T-helper 2 cell treated with Interferon-gamma antibody and Interleukin-4, amounts not matched to agents 5 μg/mL and 100 μg/mL, for 36 hours (primary cell): ENCODE measurements at places on chromosomes 7 and 10.

DNA sequence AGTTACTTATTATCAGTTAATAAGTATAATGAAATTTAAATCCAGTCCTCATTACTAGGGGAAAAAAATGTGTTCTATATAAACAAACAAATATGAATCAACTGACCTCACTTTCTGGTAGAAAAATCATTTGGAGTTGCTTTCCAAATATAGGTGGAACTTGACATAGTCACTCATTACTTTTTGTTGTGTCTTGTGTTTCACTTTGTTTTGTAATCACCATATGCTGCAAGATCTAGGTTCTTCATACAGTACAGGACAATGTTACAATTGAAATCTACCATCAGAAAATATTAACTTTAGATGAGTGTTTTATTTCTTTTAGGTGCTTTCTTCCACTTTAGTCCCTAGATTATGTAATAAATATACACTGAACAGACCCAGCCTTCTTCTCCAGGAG, 16.9 kb downstream of the TFEC start:
- no peaks in the 10 kb centered on the region for H3K4me1 ChIP-seq
- no peak overlapping the region for H3K27ac ChIP-seq
- H3K36me3 ChIP-seq, result no peaks in the 10 kb centered on the region
- H3K27me3 ChIP-seq, result no peaks in the 10 kb centered on the region

DNA sequence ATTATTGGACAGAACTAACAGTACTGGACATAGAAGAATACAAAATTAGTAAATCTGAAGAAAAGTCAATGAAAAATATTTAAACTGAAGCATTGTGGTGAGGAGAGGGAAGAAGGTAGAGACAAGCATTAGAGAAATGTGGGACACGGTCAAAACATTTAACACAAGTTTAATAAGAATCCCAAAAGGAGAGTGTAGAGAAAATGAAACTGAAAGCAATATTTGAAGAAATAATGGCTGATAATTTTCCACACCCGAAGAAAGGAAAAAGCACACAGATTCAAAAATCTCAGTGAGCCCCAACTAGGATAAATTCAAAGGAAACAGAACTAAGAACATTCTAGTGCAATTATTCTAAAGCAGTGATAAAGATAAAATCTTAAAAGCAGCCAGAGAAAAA, 126.4 kb upstream of the LRRTM3 start:
- no peaks in the 10 kb centered on the region for H3K4me1 ChIP-seq
- H3K36me3 ChIP-seq, result no peaks in the 10 kb centered on the region
- no peak overlapping the region for H3K27ac ChIP-seq
- DNase-seq, result no peak
- no peak overlapping the region for H3K4me3 ChIP-seq

GRCh38 chr10:28677888-28678686, 766 bp downstream of the BAMBI start:
- H3K4me3 ChIP-seq, result peak overlapping the region; percentile 65
- no peak overlapping the region for H3K27ac ChIP-seq
- DNase-seq, result peak; percentile 7
- H3K36me3 ChIP-seq, result no peaks in the 10 kb centered on the region
- H3K4me1 ChIP-seq, result peaks cover 20% of the 10 kb centered on the region

- no peaks in the 10 kb centered on the region for H3K27me3 ChIP-seq
- H3K36me3 ChIP-seq, result peaks cover 31% of the 10 kb centered on the region
- no peak overlapping the region for H3K4me3 ChIP-seq
Measured at GRCh38 chr7:154984601-154985188, 18.2 kb downstream of the PAXIP1 start.

GRCh38 chr7:156309016-156309620, 331.5 kb upstream of the RNF32 start:
- H3K4me3 ChIP-seq, result no peak overlapping the region
- no peaks in the 10 kb centered on the region for H3K36me3 ChIP-seq
- DNase-seq, result no peak
- no peak overlapping the region for H3K27ac ChIP-seq
- no peaks in the 10 kb centered on the region for H3K4me1 ChIP-seq
- H3K27me3 ChIP-seq, result no peaks in the 10 kb centered on the region

DNA sequence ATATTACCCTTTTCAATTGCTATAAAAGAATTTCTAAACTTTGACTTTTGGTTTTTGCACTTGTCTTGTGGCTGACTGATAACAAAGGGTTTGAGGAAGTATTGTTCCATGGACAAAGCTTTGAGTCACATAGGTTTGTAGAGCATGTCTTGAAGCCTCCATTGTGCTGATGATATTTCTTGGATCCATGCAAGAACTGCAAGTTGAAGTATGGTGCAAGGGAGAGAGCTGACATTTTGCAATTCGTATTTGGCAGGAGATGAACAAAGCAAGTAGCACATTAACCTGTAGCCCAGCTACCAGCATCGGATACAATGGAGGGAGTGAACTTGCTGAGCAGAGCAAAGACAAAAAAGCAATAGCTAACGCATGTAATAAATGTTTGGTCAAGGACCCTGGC, 23.4 kb downstream of the MGAM2 start:
- DNase-seq, result no peak
- H3K27ac ChIP-seq, result no peak overlapping the region
- H3K4me1 ChIP-seq, result no peaks in the 10 kb centered on the region
- H3K36me3 ChIP-seq, result no peaks in the 10 kb centered on the region
- H3K27me3 ChIP-seq, result peaks cover 2% of the 10 kb centered on the region
- no peak overlapping the region for H3K4me3 ChIP-seq

GRCh38 chr7:101784292-101785127, 32.9 kb upstream of the CUX1 start:
- no peak overlapping the region for H3K27ac ChIP-seq
- DNase-seq, result no peak
- no peak overlapping the region for H3K4me3 ChIP-seq
- H3K27me3 ChIP-seq, result peaks cover 7% of the 10 kb centered on the region
- H3K4me1 ChIP-seq, result no peaks in the 10 kb centered on the region

DNA sequence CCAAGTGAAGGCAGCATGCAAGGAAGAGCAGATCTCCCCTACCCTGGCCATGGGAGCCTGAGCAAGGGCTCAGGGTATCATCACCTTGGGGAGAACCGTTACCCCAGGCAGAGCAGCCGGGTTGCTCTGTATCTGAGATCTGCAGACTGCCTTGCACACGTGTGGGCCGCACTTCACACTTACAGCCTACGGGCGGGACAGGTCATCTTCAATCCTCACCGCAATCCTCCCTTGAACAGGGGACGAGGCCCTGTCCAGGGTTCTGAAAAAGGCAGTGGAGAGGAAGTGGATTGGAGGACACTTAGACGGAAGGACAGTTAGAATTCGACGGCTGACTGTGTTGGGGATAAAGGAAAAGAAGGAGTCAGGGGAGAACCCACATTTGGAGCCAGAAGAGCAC, 51.4 kb downstream of the NPS start:
- DNase-seq, result no peak
- no peaks in the 10 kb centered on the region for H3K4me1 ChIP-seq
- H3K27ac ChIP-seq, result no peak overlapping the region
- no peaks in the 10 kb centered on the region for H3K36me3 ChIP-seq
- no peaks in the 10 kb centered on the region for H3K27me3 ChIP-seq

DNA sequence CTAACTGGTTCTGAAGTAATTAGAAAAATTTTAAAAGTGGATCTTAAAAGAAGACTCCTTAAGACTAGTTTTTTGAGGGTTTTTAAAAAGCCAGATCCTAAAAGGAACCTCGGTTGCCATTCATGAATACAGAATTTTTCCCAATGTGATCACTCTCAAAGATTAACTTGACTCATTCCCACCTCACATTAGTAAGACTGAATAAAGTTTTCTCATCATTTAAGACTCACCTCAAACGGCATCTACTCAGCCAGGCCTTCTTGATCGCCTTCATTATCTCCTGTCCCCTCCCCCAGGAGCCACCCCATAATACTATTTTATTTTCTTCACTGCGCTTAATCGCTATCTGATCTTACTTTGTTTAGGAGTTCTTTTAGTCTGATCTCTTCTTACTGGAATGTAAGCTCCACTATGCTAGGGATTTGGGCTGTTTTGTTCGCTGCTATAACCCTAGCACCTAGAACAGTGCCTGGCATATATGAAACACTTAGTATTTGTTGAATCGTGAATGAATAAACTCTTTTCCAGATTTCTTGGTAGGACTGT, 55.9 kb upstream of the PCGF5 start:
- peaks cover 3% of the 10 kb centered on the region for H3K27me3 ChIP-seq
- peak overlapping the region; percentile 84 for H3K4me3 ChIP-seq
- peak overlapping the region; percentile 87 for H3K27ac ChIP-seq
- DNase-seq, result no peak

- peaks cover 7% of the 10 kb centered on the region for H3K27me3 ChIP-seq
- peaks cover 1% of the 10 kb centered on the region for H3K4me1 ChIP-seq
- no peak overlapping the region for H3K4me3 ChIP-seq
- DNase-seq, result no peak
- H3K36me3 ChIP-seq, result no peaks in the 10 kb centered on the region
Measured at GRCh38 chr7:3082831-3083230, 39.2 kb upstream of the CARD11 start.

- DNase-seq, result no peak
- no peaks in the 10 kb centered on the region for H3K36me3 ChIP-seq
- H3K4me3 ChIP-seq, result no peak overlapping the region
- peaks cover 12% of the 10 kb centered on the region for H3K4me1 ChIP-seq
- no peaks in the 10 kb centered on the region for H3K27me3 ChIP-seq
- no peak overlapping the region for H3K27ac ChIP-seq
Measured at GRCh38 chr10:73887294-73888039, 13.1 kb upstream of the CAMK2G start.

DNA sequence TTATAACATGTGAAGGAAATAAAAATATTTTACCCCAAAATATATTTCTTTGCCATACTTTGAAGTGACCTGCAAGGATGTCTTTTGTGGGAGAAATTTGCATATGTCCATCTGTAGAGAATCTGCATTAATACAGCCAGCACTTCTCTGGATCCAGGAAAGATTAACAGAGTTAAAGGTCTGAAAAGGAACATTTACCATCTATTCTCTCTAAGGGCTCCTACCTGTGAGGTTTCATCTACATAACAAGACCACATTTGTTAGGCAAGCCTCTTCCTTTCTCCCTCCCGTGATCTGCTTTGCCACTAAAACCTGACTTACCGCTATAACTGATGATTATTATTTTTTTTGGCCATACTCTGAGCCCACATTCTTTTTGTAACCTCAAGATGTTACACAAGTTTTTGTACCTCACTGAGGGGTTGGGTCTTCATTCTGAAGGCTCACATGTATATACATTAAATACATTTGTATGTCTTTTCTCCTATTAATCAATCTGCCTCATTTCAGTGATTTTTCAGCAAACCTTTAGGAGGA, 129.4 kb downstream of the AKR1D1 start:
- no peak overlapping the region for H3K27ac ChIP-seq
- no peak for DNase-seq
- no peaks in the 10 kb centered on the region for H3K27me3 ChIP-seq
- no peak overlapping the region for H3K4me3 ChIP-seq

DNA sequence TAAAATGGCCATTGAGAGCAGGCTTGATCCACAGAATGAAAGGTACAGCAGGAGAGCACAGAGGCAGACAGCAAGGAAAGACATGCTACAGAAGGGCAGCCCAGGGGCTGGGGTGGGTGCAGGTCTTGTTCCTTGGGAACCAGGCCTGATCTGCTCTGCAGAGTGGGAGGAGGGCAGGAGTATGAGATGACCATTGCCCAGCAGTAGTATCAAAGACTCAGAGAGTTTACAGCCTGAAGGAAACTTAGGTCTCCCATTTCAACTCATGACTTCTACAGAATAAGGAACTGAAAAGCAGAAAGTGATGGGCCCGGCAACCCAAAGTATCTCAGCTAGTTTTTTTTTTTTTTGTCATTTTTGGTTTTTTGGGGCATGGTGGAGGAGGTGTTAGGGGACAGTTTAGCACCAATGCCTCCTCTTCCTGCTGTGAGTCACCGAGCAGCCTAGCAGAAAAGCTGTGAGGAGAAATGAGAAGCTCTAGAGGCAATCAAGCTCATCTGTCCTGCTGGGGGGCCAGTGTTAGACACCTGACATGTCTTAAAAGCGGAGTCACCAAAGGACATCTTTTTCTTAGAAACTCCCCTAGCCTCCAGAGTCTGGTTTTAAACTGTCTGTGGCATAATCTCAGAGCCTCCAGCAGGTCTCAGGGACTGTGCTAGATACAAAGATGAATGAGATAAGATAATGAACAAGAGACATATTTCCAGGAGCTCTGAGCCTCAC, 34.3 kb upstream of the HERPUD2 start:
- peaks cover 51% of the 10 kb centered on the region for H3K4me1 ChIP-seq
- no peaks in the 10 kb centered on the region for H3K36me3 ChIP-seq
- peaks cover 10% of the 10 kb centered on the region for H3K27me3 ChIP-seq

DNA sequence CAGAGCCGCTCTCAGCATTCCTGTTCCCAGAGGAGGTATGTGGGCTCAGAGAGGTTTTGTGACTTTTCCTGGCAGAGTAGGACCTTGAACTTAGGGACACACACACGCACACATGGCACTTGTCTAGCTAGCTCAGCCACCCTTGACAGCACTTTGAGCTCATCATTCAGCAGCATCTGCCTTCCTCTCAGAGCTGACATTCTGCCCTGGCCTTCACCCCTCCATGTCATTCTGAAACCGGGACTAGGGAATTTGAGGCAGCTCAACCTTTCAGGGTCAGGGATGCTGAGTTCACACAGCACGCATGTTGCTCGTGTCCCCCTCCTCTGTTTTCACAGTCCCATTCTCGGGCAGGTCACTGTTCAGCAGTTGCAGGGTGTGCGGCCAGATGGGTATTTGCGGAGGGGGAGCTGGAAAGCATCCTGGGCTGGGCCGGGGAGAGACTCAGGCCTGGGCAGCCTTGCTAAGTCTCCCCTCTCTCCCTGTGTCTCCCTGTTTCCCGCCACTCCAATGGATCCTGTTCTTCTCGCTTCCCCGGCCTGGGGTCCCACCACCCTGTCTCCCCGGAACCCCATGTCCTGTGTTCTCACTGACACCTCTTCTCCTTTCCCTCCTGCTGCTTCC, 78.0 kb downstream of the COL13A1 start:
- no peaks in the 10 kb centered on the region for H3K36me3 ChIP-seq
- H3K4me3 ChIP-seq, result no peak overlapping the region
- no peaks in the 10 kb centered on the region for H3K4me1 ChIP-seq

DNA sequence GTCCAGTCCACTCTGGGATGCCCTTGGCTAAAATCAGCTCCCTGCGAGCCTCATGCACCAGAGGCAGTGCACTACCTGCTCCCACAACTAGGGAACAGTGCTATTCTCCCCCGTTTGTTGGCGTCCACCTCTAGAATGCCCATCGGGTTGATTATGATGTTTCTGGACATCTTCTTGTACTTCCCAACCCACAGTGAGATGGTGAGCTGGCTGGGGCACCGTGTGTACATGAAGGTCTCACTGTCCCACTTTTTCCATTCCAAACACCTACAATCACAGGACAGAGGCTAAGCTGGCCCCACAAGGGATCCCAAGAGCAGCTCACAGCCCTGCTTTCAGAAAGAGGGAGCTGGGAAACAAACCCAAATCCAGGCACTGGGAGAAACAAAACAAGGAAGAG, 126.2 kb upstream of the ZNF92 start:
- H3K4me3 ChIP-seq, result no peak overlapping the region
- H3K27me3 ChIP-seq, result peaks cover 14% of the 10 kb centered on the region
- DNase-seq, result no peak
- H3K4me1 ChIP-seq, result peaks cover 3% of the 10 kb centered on the region

DNA sequence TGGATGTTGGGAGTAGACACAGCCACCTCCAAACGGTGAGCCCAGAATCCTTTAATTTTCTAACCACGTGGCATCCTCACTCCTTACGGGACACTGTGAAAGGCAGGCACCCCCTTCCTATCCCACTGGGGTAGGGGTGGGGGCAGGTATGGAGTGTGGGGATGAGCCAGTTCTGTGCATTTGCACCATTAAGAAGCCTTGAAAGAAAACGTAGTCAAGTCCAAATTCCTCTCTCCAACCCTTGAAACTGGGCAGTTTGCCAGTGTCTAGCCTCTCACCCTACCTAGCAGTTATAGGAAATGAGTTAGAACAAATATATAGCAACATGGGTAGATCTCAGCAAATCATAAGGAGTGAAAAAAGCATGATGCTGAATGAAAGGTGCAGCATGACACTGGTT, 92.4 kb upstream of the LEP start:
- no peaks in the 10 kb centered on the region for H3K4me1 ChIP-seq
- peaks cover 49% of the 10 kb centered on the region for H3K27me3 ChIP-seq
- H3K27ac ChIP-seq, result no peak overlapping the region
- H3K4me3 ChIP-seq, result no peak overlapping the region
